Osteoblast (primary cell): ENCODE measurements at places on chromosomes 1 and 21.

DNA sequence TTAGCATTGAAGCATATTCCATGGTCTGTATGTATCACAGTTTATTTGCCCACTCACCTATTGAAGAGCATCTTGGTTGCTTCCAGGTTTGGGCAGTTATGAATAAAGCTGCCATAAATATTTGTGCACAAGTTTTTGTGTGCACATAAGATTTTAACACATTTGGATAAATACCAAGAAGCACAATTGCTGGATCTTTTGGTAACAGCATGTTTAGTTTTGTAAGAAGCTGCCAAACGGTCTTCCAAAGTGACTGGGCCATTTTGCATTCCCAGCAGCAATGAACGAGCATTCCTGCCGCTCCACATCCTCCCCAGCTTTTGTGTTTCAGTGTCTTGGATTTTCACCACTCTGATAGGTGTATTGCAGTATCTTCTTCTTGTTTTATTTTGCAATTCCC is 62.7 kb downstream of the PDE9A start:
- peak; percentile 25 for DNase-seq

DNA sequence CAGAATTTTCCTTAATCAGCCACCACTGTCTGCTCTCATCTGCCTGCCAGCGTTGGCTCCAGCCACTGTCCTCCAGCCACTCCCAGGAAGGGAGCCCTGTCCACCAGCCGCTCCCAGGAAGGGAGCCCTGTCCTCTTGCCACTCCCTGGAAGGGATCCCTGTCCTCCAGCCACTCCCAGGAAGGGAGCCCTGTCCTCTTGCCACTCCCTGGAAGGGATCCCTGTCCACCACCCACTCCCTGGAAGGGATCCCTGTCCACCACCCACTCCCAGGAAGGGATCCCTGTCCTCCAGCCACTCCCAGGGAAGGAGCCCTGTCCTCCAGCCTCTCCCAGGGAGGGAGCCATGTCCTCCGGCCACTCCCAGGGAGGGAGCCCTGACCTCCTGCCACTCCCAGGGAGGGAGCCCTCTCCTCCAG is 726.5 kb downstream of the PTPRU start:
- no peak for DNase-seq

- no peak for DNase-seq
Observed at GRCh38 chr1:103514920-103515503, 10.5 kb upstream of the RNPC3 start.

GRCh38 chr1:111990878-111991718 is 1.6 kb upstream of the KCND3 start:
- peak; percentile 90 for DNase-seq

- DNase-seq = no peak
Observed at GRCh38 chr1:195899762-195900352, 708.4 kb downstream of the KCNT2 start.

- DNase-seq = no peak
Observed at GRCh38 chr21:43372663-43373361, 54.1 kb downstream of the SIK1 start.

DNA sequence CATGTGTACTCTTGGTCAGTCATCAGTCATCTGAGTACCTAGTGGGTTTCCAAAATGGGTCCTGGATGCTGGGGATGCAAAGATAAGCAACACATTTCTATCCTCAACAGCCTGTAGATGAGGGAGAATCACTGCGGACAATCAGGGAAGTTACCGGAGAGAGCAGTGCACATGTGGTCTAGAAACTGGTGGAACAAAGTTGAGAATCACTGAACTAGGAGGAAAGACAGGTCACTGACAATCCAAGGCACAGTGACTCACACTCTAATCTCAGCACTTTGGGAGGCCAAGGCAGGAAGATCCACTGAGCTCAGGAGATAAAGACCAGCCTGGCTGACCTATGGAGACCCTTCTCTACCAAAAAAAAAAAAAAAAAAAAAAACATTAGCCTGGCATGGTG is 31.4 kb upstream of the LGALS8 start:
- no peak for DNase-seq

DNA sequence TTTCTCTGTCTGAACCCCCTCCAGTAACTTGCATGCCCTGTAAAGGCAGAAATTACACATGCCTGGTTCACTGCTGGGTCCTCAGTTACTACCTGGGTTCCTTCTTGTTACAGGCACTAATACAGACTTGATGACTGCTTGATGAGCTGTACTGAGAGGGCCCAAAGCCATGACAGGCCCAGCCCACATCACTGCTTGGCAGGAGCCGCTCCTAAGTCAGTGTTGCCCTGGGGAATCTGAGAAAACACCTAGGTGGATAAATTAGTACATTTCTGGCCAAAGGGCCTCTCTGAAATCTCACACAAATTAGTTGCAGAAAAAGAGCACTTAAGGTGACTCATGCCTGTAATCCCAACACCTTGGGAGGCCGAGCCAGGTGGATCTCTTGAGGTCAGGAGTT is 37.8 kb upstream of the IRF2BP2 start:
- DNase-seq = no peak

DNA sequence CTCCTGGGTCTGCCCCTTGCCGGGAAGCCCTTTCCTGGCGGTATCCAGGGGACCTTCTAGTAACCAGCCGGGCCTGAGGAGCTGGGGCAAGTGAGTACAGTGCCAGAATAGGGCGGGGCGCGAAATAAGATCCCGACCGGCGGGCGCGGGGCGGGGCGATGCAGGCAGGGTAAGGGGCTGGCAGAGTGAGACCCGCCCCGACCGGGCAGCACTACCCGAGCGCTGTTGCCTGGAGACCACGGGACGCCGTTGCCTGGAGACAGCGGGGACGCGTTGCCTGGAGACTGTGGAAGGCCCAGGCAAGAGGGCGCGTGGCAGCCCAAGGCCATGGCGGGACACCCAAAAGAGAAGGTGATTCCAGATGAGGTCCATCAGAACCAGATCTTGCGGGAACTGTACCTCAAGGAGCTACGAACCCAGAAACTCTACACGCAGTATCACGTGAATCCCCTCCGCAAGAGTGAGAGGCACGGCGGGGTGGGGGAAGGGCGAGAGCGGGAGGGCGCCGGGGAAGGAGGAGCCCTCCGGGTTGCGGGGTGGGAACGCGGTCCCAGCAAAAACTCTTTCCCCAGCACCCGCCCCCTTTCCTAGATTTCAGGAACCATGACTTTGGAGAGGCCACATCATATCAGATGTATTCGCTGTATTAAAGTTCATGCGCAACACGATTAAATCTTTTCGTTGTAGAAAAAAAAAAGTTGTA is 24.3 kb downstream of the EBNA1BP2 start:
- DNase-seq = peak; percentile 86

DNA sequence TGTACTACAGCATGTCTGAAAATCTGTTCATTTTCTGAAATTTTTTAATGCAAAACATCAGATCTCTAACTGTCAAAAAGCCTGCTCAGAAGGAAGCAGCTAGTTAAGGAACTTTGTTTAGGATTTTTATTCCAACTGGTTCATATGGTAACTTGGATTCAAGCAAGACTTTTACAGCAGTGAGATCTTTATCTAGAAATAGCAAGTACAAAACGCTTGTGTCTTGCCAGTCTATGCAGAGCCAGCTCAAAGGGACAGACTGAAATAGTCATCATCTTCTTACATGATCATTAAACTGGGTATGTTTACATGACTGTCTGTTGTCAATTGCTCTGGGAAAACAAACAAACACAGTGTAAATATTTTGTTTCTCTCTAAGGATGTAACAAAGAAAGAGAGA is 37.6 kb downstream of the DDAH1 start:
- DNase-seq = no peak

DNA sequence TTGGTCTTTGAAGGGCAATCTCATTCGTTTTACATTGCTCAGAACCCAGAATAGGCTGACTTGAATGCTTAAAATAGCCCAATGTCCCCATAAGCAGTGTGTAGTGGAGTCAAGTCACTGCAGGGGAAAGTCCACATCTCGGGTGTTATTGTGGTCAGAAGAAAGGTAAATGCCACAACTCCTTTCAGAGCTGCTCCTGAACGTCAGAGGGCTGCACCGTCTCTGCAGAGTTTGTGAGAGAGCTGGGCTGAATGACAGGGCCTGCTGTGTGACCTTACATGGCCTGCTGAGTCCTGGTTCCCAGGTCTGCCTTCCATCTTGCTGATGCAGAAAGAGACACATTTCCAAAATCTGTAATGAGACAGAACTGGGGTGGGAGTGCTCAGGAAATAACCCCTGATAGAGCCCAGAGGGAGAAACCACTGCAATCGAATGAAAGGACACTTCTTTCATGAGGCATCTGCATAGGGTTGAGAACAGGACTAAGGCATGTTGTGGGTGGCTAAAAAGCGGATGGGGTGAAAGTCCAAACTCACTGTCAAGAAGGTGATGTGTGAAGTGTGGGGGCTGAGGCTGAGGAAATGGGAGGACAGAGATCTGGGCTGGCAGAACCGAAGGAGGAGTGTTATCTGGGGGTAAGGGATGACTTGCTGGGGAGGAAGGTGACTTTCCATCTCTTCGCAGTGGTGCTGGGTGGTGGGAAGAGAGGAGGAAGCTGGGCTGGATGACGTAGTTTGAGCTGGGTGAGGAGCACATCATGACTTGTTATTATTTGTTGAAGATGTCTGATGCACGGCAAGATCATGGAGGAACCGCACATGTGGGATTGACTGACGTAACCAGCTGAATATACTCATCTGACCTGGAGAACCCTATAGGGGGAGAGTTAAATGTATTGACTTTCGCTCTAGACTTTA is 33.7 kb downstream of the XCL2 start:
- DNase-seq = no peak

GRCh38 chr1:8599646-8600212 is 217.7 kb downstream of the RERE start:
- no peak for DNase-seq

- no peak for DNase-seq
Observed at GRCh38 chr1:115506518-115506917, 135.3 kb upstream of the VANGL1 start.

DNA sequence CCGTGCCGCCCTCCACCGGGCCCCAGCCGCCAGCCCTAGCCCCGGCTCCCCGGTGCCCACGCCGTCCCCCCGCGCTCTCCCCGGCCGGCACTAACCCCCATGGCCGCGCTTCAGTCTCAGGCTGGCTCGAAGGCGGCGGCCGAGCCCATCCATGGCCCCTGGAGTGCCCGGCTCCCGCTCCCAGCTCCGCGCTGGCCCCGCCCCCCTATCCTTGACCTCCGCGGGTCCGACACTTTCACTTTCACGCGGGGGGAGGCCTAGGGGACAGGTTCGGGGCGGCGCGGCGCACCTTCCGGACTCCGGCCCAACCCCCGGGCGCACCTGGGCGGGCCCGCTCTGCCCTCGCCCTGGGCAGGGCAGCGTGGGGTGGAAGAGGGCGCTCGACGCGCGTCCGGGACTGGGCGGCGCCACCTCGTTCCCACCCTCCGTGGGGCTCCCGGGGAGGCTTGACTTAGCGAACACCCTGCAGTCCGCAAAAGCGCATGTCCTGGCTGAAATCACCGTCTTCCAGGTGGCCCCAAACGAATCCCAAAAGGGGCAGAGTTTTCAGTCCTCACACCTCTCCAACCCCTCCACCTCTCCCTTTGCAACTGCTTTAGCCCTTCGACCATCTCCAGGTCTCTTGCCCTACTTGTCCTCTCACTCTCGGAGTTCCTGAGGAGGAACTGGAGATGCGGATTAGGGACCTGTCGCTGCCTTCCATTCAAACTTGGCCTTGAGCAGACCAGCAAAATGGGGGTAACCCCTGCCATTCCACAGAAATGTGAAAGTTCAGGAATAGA is 3.9 kb upstream of the DENND2D start:
- DNase-seq = peak; percentile 84

GRCh38 chr1:45035631-45036301 is 23.7 kb downstream of the UROD start:
- no peak for DNase-seq

DNA sequence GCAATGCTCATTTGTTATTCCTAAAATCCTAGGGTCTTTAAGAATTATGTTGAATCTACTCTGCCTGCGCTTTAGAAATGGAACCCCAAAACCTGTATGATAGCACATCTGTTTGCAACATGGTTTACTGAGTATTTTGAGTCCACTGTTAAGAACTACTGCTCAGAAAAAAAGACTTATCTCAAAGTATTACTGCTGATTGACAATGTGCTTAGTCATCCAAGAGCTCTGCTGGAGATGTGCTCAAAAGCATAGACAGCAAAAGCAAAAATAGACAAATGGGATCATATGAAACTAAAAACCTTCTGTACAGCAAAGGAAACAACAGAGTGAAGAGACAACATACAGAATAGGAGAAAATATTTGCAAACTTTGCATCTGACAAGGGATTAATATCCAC is 107.0 kb downstream of the CTH start:
- DNase-seq = no peak

GRCh38 chr1:63316984-63317816 is 5.2 kb upstream of the FOXD3 start:
- DNase-seq = peak; percentile 87

DNA sequence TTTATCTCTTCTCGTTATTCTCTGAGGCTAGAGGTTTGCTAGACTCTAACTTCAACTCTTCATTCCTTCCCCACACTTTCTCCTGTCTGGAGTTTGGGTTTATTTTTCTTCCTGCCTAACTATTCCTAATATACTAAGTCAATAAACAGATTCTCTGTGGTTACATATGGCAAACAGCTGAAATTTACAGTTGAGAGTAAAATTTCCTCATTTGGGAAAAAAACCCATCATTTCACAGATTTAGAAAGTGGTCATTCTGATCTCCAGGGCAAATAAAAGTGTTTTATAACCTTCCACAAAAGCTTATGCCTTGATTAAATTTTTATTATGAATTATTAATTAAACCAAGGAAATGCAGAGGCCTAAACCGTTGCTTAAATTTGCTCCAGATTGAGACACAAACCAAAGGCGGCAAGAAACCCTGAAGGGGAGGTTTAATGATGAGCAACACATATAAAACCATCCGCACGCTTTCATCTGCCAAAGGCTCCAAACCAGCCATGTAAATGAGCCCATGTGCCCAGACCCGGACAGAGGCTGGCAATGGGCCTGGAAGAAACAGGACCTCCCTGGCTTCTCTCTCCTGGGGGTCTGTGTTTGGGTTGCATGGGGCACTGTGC is 201.7 kb upstream of the LMO4 start:
- DNase-seq = no peak

DNA sequence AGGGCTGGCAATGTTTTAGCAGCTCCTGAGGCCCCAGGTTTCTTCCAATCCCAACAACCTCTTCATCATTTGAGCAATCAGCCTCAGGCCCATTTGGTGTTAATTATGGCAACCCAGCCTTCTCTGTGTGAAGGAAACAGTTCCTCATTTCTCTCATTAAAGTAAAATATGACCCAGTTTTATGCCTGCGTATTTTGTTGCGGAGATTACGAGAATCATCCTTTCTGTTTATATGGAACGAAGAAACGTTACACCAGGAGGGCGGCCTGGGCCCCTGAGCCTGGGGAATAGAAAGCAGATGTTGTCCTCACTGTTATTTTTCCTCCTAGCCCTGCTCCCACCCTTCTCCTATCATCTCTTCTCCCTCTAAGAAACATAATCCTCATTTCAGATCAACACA is 332.2 kb upstream of the USP24 start:
- DNase-seq = no peak
